ENCODE measurements at places on chromosomes 2 and 18.

- DNase-seq = no peak
Observed at GRCh38 chr2:53170466-53170865, 597.1 kb upstream of the CHAC2 start.

- no peak for DNase-seq
Observed at GRCh38 chr2:122077771-122078170, 322.3 kb downstream of the TSN start.

- no peak for DNase-seq
Observed at GRCh38 chr2:223315813-223316212, 263.8 kb downstream of the KCNE4 start.

DNA sequence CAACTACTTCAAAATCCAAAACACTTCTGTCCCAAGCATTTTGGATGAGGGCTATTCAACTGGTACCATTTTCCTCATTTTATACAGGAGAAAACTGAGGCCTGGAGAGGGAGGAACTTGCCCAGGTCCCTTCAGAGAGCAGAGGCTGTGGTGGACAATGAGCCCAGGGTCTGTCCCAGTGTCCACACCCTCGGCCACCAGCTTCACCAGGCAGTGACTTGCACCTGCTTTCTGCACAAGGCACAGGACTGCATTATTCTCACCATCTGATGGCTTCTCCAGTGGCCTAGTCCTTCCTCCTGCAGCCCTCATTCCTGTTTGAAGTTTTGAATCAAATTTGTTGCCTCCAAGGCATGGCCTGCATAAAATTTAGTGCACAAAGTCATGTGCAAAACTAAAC lies 53.3 kb downstream of the RNF144A start:
- DNase-seq = no peak

DNA sequence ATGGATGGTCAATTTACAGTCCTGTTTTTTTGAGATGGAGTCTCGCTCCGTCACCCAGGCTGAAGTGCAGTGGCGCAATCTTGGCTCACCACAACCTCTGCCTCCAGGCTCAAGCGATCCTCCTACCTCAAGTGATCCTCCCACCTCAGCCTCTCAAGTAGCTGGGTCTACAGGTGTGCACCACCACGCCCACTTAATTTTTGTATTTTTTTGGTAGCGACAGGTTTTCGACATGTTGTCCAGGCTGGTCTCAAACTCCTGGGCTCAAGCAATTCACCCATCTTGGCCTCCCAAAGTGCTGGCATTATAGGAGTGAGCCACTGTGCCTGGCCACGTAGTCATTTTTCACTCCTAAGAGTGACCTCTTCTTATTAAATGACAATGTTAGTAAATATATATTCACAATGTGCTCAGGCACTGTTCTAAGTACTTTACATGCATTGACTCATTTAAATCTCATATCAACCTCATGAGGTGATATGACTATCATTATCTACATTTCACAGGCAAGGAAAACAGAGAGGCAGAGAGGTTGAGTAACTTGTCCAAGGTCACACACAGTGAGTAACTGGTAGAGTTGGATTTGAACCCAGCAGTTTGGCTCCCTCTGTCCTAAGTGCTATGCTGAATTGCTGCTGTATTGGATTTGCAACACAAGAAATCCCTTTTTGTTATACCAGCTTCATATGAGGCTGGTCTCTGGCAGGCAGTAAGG lies 5.6 kb upstream of the DIS3L2 start:
- DNase-seq = no peak

DNA sequence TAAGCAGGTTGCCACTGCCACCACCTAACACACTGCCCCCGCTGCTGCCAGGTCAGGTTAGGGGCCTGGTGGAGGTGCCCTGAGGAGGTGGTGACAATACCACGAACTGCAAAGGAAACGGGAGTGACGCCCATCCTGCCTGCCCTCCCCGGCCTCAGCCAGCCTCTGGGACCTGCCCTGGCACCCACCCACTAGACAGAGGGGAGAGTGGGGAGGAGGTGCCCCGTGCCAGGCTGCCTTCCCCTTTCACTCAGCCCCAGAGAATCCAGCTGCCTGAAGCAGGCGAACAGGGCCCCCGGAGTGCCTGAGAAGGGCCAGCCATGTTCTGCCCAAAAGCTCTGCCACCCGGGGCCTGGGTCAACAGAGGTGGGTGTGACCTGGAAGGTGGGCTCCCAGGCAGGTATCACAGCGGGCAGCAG lies 44.5 kb upstream of the FOSL2 start:
- DNase-seq = no peak

DNA sequence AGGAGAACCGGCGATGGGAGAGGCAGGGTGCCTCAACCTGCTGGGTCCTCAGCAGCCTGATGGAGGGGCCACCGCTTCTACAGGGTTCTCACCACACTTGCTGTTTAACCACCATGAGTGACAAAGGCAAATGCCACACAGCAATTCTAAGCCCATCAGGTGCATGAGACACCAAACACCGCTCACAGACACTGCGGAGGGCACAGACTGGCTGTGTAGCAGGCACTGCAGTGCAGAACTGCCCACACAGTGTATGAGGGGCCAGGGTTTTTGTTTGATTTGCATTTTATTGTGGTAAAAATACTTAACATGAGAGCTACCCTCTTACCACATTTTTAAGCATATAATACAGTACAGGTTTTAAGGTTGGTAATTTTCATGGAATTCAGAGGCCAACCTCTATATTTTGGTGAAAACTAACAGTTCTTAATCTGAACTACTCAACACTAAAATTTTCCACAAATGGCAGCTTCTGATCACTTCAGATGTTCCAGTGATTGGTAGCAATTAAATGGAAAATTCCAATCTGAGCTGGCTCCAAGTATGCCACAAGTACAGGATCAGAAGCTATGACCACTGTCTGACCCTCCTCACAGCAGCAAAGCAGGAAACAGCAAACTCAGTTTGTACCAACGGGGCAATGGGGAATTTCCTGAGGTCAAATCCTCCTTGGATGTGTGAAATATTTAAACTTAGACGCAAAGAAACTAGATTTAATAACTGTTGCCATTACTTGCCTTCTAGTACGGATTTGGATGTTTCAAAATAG lies 67.7 kb downstream of the FAM210A start:
- no peak for DNase-seq

DNA sequence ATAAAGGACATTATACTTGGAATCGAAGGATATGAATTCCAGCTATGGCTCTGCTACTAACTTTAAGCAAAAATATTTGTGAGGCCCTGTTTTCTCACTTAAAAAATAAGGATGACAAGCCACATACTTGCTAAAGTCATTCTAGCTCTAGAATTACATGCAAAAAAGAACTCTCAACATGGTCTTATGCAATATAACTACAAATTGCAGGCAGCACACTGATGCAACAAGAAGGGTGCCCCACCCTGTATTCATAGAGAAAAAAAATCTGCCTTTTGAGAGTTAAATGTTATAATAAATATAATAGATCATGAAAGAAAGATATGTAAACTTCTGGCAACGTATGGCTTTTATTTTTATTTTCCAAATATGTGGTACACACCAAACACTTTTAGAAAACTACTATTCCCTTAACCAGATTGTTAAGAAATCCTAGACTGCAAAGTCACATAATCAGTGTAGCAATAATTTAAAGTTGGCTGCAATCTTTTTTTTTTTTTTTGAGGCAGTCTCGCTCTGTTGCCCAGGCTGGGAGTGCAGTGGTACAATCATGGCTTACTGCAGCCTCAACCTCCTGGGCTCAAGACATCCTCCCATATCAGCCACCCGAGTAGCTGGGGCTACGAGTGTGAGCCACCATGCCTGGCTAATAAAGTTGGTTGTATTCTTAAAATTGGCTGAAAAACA lies 40.2 kb upstream of the WDSUB1 start:
- no peak for DNase-seq

GRCh38 chr2:58957188-58957840 lies 716.2 kb upstream of the FANCL start:
- DNase-seq = no peak

DNA sequence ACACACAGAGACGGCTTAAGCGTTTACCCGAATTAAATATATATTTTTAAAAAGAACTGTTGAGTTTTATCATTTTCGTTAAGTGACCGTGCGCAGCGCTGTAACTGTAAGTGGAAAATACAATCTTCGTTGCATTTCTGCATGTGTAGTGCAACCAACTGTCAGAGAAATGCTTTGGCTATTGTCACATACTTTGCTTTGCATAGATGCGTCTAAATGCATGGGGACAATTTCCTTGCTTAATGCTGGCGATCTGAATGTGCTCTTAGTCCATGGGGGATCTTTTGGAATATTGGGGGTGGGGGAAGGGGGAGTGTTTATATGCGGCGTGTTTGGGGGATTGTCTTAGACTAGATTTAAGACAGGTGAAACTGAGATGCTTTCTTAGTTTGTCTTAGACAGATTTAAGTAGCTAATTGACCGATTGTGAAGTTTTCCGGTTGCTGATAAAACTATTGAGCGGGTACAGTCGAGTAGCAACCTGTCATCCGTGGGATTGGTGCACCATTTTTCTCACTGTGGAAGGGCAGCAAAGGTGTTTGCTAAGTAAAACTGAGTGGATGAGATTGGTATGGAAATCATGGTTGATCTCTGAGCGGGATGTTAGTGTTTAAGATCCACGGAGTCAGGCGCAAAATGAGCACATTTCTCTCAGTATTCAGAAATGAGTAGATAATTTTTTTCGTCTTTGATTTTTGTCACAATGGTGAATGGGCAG lies 476 bp downstream of the VSNL1 start:
- DNase-seq = no peak

DNA sequence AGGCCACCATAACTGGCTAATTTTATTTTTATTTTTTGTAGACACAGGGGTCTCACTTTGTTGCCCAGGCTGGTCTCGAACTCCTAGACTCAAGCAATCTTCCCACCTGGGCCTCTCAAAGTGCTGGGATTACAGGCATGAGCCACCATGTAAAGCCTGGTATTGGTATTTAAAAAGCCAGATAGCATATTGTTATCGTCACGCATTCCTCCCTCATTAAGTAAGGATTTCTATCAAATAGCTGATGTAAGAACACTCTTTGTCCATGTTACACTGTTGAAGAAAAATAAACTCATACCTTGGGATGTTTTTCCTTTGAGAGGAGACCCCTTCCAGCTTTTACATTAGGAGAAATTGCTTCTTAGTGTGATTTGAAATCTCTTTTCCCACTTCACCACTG lies 39.2 kb upstream of the DARS1 start:
- DNase-seq = no peak

- no peak for DNase-seq
Observed at GRCh38 chr2:223634238-223634637, 32.1 kb upstream of the SCG2 start.
